Thoracic aorta (tissue), 2 donors: ENCODE measurements at places on chromosomes 2 and 18. TPM values are rescaled to one million over a fixed set of nuclear protein-coding genes. Genes with fewer than 3 reads are reported as not detected.
A peak's percentile ranks its signal among the peaks of the same experiment; 100 is the strongest.

GRCh38 chr2:2775018-2775417, 443.9 kb upstream of the MYT1L start:
- no peak overlapping the region for H3K4me3 ChIP-seq
- H3K27ac ChIP-seq = no peak overlapping the region
- DNase-seq = no peak
- H3K4me1 ChIP-seq = no peaks in the 10 kb centered on the region
- no peaks in the 10 kb centered on the region for H3K27me3 ChIP-seq

- no peaks in the 10 kb centered on the region for H3K27me3 ChIP-seq
- no peak overlapping the region for H3K4me3 ChIP-seq
- no peaks in the 10 kb centered on the region for H3K36me3 ChIP-seq
- DNase-seq = no peak
These were observed 223.9 kb downstream of the MBD5 start for GRCh38 chr2:148244593-148245292.

DNA sequence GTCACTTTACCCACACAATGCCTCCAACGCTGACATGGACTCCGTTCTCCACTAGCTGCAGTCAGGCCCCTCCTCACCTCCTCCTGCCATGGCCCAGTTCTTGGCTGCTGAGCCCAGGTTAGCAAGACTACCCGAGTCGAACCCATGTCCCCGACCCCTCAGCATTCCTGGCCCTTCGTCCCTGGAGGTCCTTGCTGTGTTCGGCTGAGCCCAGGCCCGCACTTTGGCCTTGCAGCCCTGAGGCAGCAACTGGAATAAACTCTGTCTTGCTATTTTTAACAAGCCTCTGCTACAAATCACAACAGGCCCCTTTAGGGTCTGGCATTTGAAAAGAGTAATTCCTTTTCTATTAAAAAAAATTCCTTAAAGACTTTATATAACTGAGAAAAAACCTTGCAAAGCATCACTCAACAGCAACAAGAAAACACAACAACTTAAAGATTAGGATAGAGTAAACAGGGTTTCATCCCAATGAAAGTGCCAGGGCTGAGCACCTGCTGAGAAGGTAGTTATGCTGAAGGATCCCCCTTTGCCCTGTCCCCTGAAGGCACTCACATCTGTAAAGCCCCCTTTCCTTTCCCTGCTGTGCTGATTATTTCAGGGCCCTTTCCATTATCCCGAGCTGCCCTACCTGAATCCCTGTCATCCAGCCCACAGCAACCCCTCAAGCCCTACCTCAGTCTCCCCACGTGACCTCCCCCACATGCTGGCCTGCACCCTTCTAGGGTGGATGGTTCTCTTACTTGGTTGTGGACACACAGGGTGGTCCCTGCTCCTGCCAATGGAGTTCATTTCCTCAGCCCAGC, 120.0 kb upstream of the SNTG2 start:
- no peak for DNase-seq
- H3K36me3 ChIP-seq = no peaks in the 10 kb centered on the region
- H3K27ac ChIP-seq = no peak overlapping the region
- no peaks in the 10 kb centered on the region for H3K27me3 ChIP-seq
- H3K4me1 ChIP-seq = peaks cover 5% of the 10 kb centered on the region

GRCh38 chr2:156818944-156819343, 382.8 kb downstream of the GPD2 start:
- no peak overlapping the region for H3K4me3 ChIP-seq
- H3K27me3 ChIP-seq = no peaks in the 10 kb centered on the region

- no peak overlapping the region for H3K27ac ChIP-seq
- no peak overlapping the region for H3K4me3 ChIP-seq
- no peaks in the 10 kb centered on the region for H3K36me3 ChIP-seq
- H3K4me1 ChIP-seq = peaks cover 41% of the 10 kb centered on the region
These were observed 114.7 kb upstream of the STON1 start for GRCh38 chr2:48414980-48415835.

DNA sequence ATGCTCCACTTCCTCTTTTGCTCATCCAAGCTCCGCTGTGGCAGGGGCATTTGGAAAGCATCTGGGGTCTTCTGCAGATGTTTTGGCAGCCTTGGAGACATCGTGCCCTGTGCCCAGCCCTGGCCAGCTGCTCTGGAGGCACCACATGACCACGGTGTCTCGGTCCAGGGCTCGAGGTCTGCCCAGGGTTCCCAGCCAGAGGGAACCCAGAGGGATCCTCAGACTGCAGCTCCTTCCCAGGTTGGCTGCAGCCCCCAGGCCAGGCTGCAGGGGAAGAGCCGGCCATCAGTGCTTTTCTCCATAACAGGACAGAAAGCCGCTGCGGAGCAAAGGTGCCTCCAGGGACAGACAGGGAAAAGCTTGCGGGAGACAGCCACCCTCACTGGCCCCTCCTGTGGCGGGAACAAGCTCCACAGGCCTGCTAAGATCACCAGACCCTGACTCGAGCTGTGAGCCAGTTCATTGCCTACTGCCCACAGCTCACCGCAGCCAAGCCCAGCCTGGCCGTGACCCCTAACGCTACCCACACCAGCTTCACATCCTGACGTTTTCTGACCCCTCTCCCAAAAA, 74.7 kb downstream of the SMAD7 start:
- H3K27me3 ChIP-seq = no peaks in the 10 kb centered on the region
- peaks cover 47% of the 10 kb centered on the region for H3K4me1 ChIP-seq
- no peak overlapping the region for H3K27ac ChIP-seq

GRCh38 chr18:45670281-45670962, 53.6 kb upstream of the SLC14A1 start:
- H3K27ac ChIP-seq = no peak overlapping the region
- no peaks in the 10 kb centered on the region for H3K36me3 ChIP-seq
- H3K4me3 ChIP-seq = no peak overlapping the region
- no peaks in the 10 kb centered on the region for H3K4me1 ChIP-seq
- DNase-seq = no peak

GRCh38 chr2:44817673-44818335, 123.7 kb upstream of the SIX3 start:
- DNase-seq = no peak
- H3K4me1 ChIP-seq = no peaks in the 10 kb centered on the region
- H3K27ac ChIP-seq = no peak overlapping the region
- no peak overlapping the region for H3K4me3 ChIP-seq
- H3K27me3 ChIP-seq = no peaks in the 10 kb centered on the region

DNA sequence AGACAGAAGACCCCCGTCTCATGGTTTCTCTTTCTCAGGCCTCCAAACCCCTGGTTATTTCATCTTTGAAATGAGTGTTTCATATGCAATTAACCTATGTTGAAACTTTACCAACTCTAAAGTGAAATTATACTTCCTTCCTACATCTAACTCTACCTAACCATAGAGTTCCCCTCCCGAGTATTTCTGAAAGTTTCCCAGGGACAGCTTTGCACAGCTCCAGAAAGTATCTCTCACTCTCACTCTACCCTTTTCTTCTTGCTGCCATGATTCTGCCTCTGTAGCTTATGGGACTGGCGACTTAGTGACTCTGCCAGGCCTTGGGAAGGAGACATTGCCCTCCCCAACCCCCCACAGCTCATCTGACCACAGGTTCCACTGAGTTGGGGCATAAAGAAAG, 107.9 kb downstream of the B3GNT2 start:
- no peak overlapping the region for H3K27ac ChIP-seq
- no peaks in the 10 kb centered on the region for H3K36me3 ChIP-seq
- peaks cover 15% of the 10 kb centered on the region for H3K4me1 ChIP-seq
- no peaks in the 10 kb centered on the region for H3K27me3 ChIP-seq
- no peak overlapping the region for H3K4me3 ChIP-seq
- no peak for DNase-seq

DNA sequence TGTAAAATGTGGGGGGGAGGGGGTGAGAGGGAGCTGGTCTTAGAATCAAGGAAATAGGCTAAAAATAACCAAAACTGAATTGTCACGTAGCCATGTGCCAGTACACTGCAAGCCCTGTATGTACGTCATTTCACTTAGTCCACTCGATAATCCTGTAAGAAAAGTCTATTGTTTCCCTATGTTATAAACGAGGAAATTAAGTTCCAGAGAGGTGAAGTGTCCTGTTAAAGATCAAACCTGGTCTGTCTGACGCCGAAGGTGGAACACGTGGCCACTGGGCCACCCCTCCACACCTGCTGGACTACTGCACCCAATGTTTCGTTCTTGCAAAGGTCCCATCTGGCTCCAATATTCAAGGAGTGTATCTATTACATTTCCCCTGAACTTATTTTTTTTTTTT, 29.6 kb downstream of the TFCP2L1 start:
- no peak overlapping the region for H3K4me3 ChIP-seq
- no peak overlapping the region for H3K27ac ChIP-seq
- no peaks in the 10 kb centered on the region for H3K27me3 ChIP-seq
- no peak for DNase-seq
- H3K36me3 ChIP-seq = no peaks in the 10 kb centered on the region

DNA sequence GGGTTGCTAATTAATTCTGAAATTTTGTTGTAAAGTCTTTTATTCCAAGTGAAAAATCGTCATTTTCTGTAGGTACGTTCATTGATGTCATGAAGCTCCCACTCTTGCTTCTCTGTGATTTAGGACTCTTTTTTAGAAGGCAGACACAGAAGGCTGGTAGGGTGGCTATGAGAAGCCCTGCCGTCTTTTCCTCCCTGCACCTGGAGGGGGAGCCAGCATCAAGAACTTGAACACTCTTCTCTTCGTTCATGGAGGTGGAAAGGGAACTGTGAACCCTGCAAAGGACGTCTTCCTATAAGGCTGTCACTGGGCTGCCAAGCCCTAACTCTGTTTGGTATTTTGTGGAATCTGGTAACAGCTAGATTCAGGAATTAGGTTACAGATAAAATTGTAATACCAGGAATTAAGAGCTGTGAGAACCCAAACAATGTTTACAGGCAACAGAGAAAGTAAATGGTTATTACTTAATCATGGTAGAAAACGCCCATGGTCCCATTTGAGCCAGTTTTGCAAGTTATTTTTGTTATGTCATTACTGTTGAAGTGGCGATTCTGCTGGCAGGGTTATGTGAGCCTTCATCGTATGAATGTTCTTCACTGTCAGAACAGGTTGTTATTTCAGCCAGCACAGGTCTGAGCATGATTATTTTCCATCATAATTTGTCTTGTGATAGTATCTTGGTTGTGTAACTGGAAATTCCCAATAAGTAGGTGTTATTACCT, 112.2 kb downstream of the OSBPL6 start:
- H3K4me1 ChIP-seq = no peaks in the 10 kb centered on the region
- H3K4me3 ChIP-seq = no peak overlapping the region
- H3K27ac ChIP-seq = no peak overlapping the region
- H3K36me3 ChIP-seq = no peaks in the 10 kb centered on the region

- no peak overlapping the region for H3K4me3 ChIP-seq
- no peaks in the 10 kb centered on the region for H3K27me3 ChIP-seq
- H3K4me1 ChIP-seq = no peaks in the 10 kb centered on the region
- no peaks in the 10 kb centered on the region for H3K36me3 ChIP-seq
These were observed 67.2 kb upstream of the PHLPP1 start for GRCh38 chr18:62648045-62648678.

DNA sequence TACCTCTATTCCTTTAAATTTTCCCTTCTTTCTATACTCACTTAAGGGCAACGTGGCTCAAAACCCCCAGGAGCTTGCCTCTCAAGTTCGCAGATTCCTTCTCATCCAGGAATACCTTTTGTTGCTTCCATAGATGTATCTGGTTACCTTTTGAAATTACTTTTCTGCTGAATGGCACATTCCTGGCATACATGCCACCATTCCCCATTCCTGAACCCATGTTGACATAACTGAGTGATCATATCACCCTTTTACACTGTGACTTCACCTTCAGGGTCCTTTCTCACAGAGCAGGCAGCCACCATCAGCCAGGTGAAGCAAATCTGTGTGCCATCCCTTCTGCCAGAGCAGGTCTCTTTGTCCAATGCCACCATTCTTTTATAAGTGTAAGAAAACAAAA, 615.8 kb downstream of the ARHGAP15 start:
- no peak overlapping the region for H3K4me3 ChIP-seq
- H3K36me3 ChIP-seq = no peaks in the 10 kb centered on the region
- no peaks in the 10 kb centered on the region for H3K27me3 ChIP-seq
- H3K4me1 ChIP-seq = no peaks in the 10 kb centered on the region
- no peak for DNase-seq

DNA sequence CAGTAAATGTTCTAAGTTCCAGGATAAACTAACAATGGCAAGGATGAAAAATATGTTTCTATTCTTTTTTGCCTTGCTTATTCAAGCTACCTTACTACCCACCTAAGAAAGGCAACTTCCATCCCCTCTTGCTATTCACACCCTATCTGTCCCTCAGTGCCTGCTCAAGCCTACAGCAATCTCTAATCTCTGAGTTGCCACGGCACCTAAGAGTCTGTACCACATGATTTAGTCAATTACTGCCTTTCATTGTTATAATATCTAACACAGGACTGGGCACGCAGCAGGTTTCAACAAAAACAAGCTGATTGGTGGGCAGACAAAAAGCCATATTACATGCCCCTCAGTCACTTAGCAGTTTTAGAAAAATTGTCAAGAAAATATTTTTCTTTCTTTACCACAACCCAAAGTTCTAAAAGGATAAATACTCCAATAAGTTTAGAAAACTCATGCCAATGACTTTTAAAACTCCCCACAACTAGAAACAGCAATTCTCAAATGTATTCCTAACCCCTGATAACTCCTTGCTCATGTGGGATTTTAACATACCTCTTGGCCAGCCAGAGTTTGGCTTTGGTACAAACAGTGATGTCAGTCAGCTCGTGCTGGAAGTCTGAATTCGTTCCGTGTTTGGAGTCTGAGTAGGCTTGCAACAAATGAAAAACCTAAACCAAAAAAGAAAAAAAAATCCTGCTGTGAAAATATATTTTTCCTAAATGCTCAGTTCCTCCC, 117.3 kb upstream of the ZFP36L2 start:
- no peaks in the 10 kb centered on the region for H3K27me3 ChIP-seq
- peak overlapping the region; percentile 83 for H3K27ac ChIP-seq
- H3K4me1 ChIP-seq = peaks cover 54% of the 10 kb centered on the region

DNA sequence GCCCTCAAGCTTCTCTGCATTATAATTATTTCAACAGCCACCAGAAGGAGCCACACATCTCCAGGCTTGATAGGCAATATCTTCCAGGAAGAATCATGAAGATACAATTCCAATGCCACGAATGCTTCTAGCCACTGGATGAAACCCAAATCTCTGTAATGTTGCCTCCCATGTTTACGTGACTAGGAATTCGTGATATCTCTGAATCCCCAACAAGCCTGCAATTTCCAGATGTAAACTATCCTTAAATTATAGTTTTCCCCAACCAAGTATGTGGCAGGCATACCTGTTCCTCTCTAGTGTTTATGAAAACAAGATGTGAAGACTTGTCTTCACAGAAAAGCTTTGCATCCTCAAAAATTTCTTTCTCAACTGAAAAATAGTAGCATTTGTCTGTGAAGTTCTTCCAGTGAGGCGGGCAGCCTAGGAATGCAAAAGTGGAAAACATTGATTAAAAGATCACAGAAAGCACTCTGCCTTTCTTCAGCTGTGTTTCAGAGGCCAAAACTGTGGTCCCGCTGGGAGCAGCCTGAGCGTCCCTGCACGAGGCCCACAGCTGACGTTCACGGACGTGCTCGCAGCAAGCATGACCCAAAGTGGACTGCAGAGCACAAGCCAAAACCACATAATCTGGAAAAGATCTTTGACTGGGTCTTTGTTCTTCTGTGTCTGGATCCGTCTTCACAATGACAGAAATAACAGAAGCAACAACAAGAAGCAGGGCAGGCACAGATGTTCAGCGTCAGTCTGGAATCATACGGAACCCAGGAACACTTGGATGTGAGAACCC, 65.1 kb upstream of the THOC1 start:
- no peak overlapping the region for H3K27ac ChIP-seq
- no peak for DNase-seq
- H3K36me3 ChIP-seq = no peaks in the 10 kb centered on the region
- H3K27me3 ChIP-seq = no peaks in the 10 kb centered on the region
- no peak overlapping the region for H3K4me3 ChIP-seq

- H3K4me3 ChIP-seq = no peak overlapping the region
- H3K4me1 ChIP-seq = no peaks in the 10 kb centered on the region
- H3K36me3 ChIP-seq = no peaks in the 10 kb centered on the region
- no peak for DNase-seq
These were observed 190.1 kb upstream of the AGAP1 start for GRCh38 chr2:235303499-235304291.

The FASTKD2 gene
- 21.9 TPM for total RNA-seq

The GALNT3 gene
- total RNA-seq = 3.5 TPM

The HDAC4 gene
- total RNA-seq = 79.2 TPM

The TMEM178A gene
- total RNA-seq = 6.5 TPM

The UGT1A10 gene
- total RNA-seq = 0.41 TPM
